ENCODE measurements at places on chromosomes 11 and 22. TPM values are rescaled to one million over a fixed set of nuclear protein-coding genes. Genes with fewer than 3 reads are reported as not detected.

DNA sequence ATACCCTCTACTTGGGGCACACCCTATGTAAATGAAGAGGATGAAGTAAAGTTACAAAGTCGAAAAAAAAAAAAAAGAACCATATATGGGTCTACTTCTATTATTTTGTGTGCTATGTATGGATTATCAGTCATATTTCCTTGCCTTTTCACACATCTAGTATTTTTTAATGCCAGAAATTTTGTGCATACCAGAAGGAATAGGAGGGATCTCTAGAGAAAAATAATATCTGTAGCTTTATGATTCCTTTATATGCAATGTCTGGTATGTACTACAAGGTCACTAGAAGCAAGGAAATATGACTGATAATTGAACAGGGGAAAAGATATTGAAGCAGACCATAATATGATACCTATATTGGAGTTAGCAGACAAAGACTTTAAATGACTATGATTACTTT is 713.4 kb downstream of the OPCML start:
- no peak overlapping the region for H3K4me3 ChIP-seq
- H3K4me1 ChIP-seq: no peaks in the 10 kb centered on the region
- H3K27ac ChIP-seq: no peak overlapping the region
- no peaks in the 10 kb centered on the region for H3K36me3 ChIP-seq
- DNase-seq: no peak
- peaks cover 1% of the 10 kb centered on the region for H3K27me3 ChIP-seq

DNA sequence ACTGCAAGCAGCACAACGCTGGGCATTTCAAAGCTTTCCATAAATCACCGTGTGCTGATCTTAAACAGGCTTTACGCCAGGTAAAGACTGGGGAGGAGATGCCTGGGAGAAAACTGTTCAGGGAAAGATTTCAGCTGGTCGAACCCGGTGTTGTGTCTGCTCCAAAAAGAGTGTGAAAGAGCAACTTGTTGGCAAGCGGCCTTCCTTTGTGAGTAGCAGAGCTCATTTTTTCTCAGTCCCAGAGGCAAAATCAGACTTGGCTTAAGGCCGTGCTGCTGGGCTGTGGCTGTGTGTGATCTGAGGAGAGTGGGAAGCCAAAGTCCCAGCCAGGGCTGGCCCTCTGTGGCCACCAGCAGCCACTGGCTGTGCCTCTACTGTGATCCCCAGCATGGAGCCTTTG is 75.7 kb upstream of the E2F8 start:
- no peak overlapping the region for H3K27ac ChIP-seq
- no peak overlapping the region for H3K4me3 ChIP-seq
- DNase-seq: no peak
- no peaks in the 10 kb centered on the region for H3K36me3 ChIP-seq
- H3K27me3 ChIP-seq: peaks cover 12% of the 10 kb centered on the region

DNA sequence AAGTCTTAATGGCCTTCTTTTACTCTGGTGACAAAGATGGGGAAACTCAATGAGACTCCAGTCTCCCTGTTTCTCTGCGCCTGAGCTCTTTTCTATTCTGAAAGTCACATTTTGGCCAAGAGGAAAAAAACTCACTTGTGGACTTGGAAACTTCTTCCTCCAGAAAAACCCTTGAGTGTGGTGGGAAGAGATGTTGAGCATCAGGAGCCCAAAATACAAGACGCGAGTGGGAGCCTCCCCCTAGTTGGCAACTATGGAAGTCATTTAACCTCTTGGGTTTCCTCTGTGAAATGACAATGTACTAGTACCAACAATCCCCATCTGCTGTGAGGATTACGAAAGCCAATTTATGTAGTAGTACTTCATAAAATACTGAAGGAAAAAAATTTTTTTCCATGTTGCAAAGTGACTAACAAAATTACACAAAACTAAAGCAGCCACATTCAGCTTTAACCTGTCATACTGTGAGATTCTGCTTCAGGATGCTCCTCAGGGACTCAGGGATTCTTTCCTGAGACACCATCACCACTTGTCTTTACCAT is 524 bp upstream of the SLC25A17 start:
- peaks cover 22% of the 10 kb centered on the region for H3K36me3 ChIP-seq
- H3K4me3 ChIP-seq: peak overlapping the region; percentile 84
- DNase-seq: peak; percentile 18
- peaks cover 26% of the 10 kb centered on the region for H3K4me1 ChIP-seq
- peak overlapping the region; percentile 70 for H3K27ac ChIP-seq
- H3K27me3 ChIP-seq: no peaks in the 10 kb centered on the region

GRCh38 chr22:48118654-48119053 is 1356.2 kb downstream of the TBC1D22A start:
- no peak overlapping the region for H3K27ac ChIP-seq
- H3K4me1 ChIP-seq: no peaks in the 10 kb centered on the region
- H3K27me3 ChIP-seq: peaks cover 5% of the 10 kb centered on the region
- no peak overlapping the region for H3K4me3 ChIP-seq

DNA sequence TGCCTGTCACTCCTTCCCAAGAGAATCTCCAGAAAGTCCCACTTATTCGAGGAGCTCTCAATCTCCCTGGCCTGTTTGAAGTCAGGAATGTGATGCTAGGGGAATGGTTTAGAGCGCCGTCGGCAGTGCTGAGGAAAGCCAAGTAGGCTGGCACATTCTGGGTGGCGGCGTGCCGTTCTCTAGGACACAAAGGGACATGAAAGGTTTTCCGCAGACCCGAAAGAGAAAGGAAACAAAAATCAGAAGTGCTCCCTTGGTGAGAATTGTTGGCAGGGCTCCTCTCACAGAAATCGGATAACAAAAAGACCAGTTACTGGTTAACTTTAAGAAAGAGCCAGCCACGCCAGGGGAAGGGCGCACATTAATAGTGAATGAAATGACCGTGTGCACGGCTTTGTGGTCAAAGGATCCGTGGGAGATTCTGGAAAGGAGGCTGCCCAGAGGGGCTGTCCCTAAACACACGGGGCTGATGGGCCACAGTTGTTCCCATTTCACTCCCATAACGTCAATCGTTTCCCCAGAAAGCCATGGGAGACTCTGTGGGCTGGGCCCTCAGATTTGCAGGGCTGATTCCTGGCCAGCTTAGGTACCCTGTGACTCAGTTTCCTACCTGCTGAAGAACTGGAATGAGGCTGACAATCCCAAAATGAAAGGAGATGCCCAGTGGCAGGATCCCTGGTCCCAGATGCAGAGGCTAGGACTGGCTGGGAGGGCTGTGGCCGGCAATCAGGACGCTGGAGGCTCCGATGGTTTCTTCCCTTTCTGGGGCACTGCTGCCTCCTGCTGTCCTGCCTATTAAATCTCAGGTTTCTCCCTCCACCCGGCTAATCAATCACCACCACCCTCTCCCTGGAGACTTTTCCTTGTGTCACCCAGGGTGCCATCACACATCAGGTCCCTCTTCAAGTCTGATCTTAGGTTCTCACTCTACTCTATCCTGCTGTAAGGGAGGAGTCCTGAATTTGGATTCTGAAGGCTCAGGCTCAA is 82.3 kb downstream of the RCN1 start:
- no peak overlapping the region for H3K27ac ChIP-seq
- peaks cover 7% of the 10 kb centered on the region for H3K4me1 ChIP-seq
- DNase-seq: peak; percentile 32
- H3K27me3 ChIP-seq: no peaks in the 10 kb centered on the region
- H3K4me3 ChIP-seq: no peak overlapping the region

DNA sequence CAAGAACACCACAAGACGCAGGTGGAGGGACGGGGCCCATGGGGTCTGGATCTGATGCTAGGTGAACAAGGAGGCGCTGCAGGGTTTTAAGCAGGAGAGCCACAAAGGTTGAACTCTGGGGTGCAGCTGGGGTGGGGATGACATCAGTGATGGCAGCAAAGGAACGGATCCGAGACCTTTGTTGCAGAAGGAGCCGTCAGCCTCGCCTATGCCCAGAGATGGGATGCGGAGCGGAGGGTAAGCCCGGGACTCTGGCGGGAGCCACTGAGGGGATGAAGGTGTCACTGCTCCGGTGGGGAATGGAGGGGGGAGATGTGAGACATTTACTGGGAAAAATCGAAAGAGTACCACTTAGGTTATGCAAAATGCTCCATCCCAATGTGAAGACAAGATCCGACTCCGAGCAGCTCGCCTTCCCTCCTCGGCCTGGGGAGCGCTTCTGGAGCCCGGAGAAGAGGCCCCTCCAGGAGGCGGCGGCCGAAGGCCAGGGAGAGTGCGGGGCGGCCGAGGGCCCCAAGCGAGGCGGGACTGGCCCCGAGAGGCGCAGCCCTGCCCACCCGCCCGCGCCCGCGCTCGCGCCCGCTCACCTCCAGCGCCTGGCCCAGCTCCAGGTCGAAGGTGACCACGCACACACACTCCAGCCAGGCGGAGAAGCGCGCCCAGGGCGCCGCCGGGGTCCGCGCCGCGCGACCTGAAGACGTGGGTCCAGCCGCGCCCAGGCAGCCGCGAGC is 422 bp downstream of the DENND6B start:
- no peaks in the 10 kb centered on the region for H3K36me3 ChIP-seq
- DNase-seq: no peak
- H3K4me3 ChIP-seq: peak overlapping the region; percentile 77
- peaks cover 15% of the 10 kb centered on the region for H3K4me1 ChIP-seq
- H3K27me3 ChIP-seq: peaks cover 10% of the 10 kb centered on the region

DNA sequence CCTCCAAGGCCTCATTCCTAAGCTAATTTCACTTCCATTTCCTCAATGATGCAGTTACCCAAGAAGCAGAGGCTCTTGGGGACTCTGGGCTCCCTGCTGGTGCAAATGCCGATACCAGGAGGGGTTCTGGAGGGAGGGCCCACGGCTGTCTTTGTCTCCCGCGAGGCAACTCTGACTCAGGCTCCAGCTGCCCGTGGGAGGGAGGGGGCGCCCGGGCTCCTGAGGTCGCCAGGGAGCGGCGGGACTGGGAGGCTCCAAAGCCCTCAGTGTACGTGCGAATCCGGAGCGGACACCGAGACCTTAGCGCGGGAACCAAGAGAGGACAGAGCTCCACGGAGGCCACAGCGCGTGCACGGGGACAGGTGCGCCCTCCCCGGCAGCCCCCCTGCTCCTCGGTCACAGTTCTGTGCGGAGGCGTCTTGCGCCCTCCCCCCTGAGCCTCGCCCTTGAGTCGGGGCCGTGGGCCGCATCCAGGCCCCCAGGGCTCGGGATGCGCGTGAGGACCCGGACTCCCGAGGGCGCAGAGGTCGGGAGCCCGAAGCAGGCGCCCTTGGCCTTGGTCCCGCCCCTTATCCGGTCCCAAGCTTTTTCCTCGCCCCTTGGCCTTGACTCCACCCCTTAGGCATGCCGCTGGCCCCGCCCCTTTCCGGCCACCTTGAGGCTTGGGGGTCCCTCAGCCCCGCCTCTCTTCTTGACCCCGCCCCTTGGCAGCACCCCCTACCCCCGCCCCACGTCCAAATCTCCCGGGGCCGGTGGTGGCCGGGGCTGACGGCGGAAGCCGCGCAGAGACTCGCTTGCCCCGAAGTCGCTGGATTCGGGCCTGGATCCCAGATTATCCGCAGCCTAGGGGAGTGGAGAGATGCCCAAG is 4.7 kb upstream of the SHISA8 start:
- peak overlapping the region; percentile 64 for H3K27ac ChIP-seq
- H3K27me3 ChIP-seq: peaks cover 21% of the 10 kb centered on the region
- peaks cover 14% of the 10 kb centered on the region for H3K4me1 ChIP-seq
- H3K36me3 ChIP-seq: no peaks in the 10 kb centered on the region
- H3K4me3 ChIP-seq: peak overlapping the region; percentile 52

DNA sequence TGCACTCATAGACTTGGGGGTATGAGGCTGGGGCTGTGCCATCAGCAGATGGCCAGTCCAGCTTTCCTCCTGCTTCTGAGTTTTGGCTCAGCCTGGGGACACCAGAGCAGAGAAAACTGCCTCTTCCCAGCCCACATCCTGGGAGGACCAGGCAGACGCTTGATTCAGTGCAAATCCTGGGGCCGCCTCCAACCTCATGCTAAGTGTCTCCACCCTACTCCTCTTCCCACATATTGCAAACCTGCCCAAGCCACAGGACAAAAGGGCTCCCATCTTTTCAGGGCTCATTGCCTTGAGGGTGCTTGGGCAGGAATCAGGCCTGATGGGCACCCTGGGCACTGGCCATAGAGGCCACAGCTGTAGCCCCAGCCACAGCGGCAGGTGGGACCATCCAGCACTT is 79.7 kb upstream of the SHANK2 start:
- no peak overlapping the region for H3K27ac ChIP-seq
- no peaks in the 10 kb centered on the region for H3K27me3 ChIP-seq
- no peaks in the 10 kb centered on the region for H3K36me3 ChIP-seq
- H3K4me1 ChIP-seq: no peaks in the 10 kb centered on the region
- DNase-seq: no peak

DNA sequence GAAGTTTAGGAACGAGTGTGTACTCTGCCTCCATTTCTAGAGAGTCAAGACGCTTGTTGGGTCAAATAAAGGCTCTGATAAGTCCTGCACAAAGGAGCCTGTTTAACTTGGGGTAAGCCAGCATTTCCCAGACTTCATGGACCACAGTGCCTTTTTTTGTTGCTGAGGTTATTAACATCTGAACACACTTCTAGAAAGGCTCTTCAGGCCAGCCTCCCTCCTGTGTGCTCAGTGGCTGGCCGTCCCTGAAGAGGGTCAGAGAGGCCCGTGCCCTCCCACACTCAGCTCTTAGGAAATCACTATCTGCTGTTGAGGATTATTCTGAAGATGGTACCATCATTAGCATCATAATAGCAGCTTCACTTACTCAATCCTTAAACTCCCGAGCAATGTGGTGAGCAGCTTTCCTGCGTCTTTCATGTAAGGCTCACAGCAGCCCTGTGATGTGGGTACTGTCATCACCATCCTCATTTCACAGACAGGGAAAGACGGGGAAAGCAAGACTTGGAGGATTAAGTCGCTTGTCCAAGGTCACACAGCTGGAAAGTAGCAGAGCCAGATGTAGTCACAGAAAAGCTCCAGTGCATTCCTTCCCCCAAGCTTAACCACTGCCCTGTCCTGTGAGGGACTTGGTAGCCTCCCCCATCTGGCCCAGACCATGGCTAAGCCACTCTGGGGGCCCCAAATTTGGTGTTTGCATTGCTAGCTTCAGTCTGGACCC is 71.3 kb downstream of the TSPAN18 start:
- H3K36me3 ChIP-seq: no peaks in the 10 kb centered on the region
- DNase-seq: no peak
- no peak overlapping the region for H3K4me3 ChIP-seq
- no peak overlapping the region for H3K27ac ChIP-seq

GRCh38 chr11:122751292-122752070 is 86.8 kb upstream of the CRTAM start:
- no peak for DNase-seq
- no peaks in the 10 kb centered on the region for H3K27me3 ChIP-seq
- H3K4me1 ChIP-seq: peaks cover 51% of the 10 kb centered on the region
- H3K4me3 ChIP-seq: no peak overlapping the region

GRCh38 chr11:2798951-2799761 is 86.4 kb downstream of the CDKN1C start:
- DNase-seq: peak; percentile 0
- H3K27me3 ChIP-seq: no peaks in the 10 kb centered on the region
- H3K36me3 ChIP-seq: no peaks in the 10 kb centered on the region
- no peak overlapping the region for H3K4me3 ChIP-seq
- no peaks in the 10 kb centered on the region for H3K4me1 ChIP-seq

Gene PTPRJ
- 23.4 TPM for total RNA-seq

Gene INTS4
- total RNA-seq: 45.8 TPM

Gene DDI1
- total RNA-seq: not detected

Gene APOA5
- not detected for total RNA-seq

Gene H19
- total RNA-seq: not detected

Gene SUSD2
- total RNA-seq: 0.65 TPM

All from activated CD8-positive, alpha-beta T cell treated with anti-CD3 and anti-CD28 coated beads for 36 hours (primary cell).